RCC 7860 (cell line): ENCODE measurements at places on chromosomes 3 and 15.

DNA sequence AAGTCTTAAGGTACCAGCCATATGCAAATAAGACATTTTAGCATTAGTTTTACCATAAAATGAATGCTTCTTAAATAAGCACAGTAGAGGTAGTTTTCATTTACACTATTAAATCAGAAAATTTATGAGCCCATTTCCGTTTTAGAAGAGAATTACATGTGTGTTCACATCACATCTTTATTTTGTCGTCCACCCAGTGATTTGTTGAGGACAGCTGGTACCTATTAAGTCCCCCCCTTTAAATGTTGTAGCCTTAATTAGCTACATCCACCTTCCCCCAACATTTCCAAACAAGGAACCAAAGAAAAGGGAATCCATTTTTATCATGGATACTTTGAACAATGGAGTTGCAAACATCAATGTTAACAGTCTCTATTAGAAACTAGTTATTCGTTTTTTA is 6.8 kb downstream of the IL17RD start:
- DNase-seq, result no peak

- DNase-seq, result no peak
These were observed 688 bp downstream of the XPC start for GRCh38 chr3:14177580-14178246.

GRCh38 chr15:37940876-37941275 is 6.4 kb downstream of the TMCO5A start:
- DNase-seq, result no peak

GRCh38 chr15:90194655-90195054 is 6.5 kb upstream of the SEMA4B start:
- DNase-seq, result no peak

- no peak for DNase-seq
These were observed 54.8 kb downstream of the CCDC54 start for GRCh38 chr3:107432013-107432515.

- DNase-seq, result no peak
These were observed 42.3 kb upstream of the GALNT15 start for GRCh38 chr3:16132190-16132589.

- no peak for DNase-seq
These were observed 22.9 kb upstream of the PLXNA1 start for GRCh38 chr3:126959921-126960603.

DNA sequence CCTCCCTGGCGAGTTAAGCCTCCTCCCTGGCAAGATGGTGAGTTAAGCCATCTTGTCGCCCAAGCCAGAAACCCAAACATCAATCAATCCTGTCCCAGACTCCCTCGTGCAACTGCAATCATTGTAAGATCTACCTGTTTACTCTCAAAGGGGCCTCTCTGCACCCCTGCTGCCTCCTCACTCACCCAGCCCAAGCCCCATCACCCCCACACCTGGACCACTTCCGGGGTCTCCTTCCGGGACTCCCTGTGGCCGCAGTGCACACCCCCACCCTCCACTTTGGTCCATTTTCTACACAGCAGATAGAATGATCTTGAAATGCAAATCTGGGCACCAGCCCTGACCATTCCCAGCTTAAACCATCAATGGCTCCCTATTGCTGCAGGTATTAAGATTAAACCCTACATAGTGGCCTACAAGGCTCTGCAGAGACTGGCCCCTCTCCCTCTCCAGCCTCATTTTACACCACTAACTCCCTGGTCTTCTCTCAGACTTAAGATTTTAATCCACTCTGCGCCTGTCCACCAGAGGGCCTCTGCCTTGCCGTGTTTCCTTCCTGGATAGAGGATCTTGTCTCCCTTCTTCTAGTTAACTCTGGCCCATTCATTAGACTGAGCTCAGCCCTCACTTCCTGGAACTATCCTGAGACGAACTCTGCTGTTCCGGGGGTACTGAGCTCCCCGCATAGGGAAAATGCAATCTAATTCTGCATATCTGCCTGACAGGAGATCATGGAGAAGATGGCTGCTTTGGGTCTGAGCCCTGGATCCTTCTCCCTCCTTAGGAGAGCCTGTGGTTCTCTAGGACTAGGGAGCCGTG is 41.9 kb upstream of the SLC6A1 start:
- DNase-seq, result peak; percentile 21

- no peak for DNase-seq
These were observed 7.3 kb upstream of the CCDC13 start for GRCh38 chr3:42780398-42780797.

DNA sequence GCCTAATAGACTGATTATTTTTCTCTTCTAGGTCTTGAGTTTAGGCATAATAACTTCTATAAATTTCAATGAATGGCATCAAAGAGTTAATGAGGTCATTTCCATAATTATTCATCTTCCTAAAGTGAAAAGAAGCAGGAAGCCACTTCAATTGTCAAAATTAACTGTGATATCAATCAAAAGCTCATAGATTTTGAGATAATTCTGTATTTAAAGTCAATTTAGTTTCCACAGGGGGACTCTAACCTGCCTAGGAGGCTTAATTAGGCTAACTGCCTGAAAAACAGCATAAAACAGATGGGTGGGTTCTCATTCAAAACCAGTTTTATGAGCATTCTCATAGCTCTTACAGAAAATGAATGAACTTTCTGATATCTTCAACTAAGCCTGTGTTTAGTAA is 177.8 kb downstream of the OTOL1 start:
- DNase-seq, result no peak

DNA sequence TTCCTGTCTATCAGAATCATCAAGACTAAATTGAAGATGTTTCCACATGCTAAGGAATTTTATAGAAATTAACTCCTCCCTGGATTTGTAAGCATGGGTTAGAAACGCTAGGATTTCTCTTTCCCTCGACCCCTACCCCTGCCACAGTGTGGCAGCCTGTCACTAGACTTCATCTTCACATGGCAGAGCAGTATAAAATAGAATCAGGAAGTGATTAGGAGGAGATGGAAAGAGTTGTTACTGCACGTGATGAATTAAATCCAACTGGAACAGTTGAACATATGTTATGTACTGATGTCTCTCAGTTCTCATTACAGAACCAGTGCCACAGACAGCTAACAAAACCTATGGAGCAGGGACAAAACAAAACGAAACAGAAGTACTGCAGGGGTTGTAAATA is 130.0 kb upstream of the BNIP2 start:
- no peak for DNase-seq
